HepG2 (cell line): ENCODE measurements at places on chromosomes 1 and 21.

DNA sequence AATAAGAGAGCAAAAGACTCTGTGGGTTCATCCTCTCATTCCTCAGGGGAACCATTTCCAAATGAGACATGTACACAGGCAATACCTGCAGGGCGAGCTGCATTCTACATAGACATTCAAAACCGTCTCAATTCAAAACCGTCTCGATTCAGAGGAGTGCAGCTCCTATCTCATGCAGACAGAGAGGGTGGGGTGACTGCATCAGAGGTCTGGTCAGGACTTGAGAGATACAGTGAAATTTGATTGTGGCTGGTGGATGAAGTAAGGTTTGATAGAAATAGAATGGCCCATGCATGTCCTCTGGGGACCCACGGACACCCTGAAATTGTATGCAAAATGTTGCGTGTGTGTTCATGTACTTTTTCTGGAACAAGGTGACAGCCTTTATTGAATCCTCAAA, 27.3 kb downstream of the TEX35 start:
- no peak for DNase-seq

- peak; percentile 29 for DNase-seq
These were observed 1.2 kb downstream of the HHIPL2 start for GRCh38 chr1:222546548-222547259.

- DNase-seq = no peak
These were observed 153.3 kb upstream of the SGIP1 start for GRCh38 chr1:66380452-66381212.

DNA sequence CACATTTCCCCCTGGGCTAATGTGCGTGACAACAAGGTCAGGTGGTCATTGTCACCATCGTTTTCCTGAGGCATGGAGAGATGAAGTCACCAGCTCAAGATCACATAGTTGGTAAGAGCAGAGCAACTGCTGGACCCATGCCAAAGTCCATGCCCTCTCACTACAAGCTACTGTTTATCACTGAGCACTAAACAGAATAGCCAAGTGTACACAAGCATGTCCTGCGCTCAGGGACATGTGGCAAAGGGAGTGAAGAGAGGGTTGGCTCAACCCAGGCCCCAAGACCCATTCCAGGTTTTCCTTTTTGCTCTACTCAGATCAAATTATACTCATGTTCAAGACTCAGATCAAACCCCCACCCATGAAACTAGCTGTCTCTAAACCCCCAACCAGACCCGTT, 20.8 kb downstream of the LRRC52 start:
- no peak for DNase-seq

DNA sequence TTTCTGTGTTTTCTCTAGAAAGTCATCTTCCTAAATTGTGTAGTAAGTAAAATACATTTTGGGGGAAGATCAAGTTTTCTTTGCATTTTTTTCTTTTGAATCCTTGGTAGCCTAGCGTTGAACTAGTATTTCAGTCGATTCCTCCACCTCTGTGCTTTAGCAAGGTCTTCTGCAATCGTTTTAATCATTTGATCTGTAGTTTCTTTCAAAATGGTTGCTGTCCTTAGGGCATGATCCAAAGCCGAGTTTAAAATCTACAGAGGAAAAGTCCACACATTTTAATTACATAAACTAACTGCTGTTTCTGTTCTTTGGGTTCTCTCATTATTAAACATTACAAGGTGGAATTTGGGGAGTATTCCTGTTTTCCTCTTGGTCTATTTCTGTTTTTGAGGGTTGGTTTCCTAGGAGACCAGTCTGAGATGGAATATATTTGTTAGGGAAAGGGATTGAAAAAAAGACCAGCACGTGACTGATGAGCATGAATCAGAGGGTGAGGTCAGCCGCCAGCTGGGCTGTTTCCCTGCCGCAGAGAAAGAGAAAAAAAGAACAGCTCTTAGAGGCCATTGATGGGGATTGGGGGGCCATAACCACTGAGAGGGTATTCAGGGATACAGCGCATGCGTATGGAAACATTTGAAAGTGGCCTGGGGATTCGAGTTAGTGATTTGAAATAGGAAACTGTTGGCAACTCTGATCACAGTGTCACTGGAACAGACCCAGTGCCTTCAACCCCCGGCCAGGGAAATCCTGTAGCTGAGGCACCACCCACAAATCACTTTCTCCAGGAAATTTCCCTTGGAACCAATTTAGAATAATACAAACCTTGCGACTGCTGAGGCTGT, 40.6 kb downstream of the AKNAD1 start:
- DNase-seq = peak; percentile 24

DNA sequence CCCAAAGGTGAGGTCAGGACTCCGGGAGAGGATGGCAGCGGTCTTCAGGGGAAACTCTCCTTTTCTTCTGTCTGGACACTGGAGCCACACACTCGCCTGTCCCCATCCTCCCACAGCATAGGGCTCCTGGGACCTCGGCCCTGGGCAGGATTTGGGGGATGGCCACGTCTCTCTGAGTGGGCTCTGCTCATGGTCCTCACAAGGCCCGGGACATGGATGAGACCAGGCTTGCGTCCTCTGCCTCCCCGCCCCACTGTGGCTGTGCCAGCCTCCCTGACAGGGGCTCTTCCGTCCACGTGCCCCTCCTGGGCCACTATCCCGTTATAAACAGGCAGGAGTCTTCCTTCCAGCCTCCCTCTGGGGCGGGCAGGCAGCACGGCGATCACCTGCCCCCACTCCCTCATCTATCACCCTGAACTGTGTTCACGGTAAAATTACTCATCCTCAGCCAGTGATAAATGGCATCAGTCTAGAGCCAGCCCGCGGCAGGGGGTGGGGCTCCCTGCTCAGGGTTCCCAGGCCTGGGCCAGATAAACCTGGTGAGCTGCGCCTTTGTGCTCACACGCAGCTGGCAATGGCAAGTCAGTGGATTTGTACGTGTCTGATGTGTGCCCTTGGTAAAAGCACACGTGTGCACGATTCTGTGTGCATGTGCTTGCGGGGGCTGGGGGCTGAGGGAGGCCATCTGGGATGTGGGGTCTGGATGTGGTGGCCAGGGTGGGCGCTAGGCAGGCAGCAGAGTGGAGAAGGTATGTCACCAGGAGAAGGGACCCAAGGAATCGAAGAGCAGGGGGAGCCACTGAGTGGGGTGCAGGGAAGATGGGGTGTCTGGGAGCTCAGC, 12.6 kb upstream of the SAMD11 start:
- no peak for DNase-seq

GRCh38 chr1:242147096-242147976, 148.4 kb upstream of the MAP1LC3C start:
- no peak for DNase-seq

DNA sequence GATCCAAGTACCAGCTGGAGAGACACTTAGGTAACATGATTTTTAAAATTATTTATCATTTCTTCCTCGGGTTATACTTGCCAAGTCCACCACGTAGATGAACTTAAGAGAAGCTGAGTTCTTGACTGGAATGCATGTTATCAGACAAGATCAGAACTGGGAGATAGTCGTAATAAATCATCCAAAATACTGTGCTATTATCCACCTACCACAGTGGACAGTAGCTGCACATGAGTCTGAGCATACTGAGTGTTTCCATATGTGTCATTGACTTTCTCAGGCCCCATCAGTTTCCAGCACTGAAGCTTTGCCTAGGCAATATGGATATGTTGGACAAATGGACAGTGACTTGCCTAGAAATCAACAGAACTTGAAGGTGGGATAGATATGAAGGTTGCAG, 77.9 kb upstream of the RRP15 start:
- no peak for DNase-seq

GRCh38 chr1:50453266-50453665, 30.0 kb upstream of the DMRTA2 start:
- no peak for DNase-seq

DNA sequence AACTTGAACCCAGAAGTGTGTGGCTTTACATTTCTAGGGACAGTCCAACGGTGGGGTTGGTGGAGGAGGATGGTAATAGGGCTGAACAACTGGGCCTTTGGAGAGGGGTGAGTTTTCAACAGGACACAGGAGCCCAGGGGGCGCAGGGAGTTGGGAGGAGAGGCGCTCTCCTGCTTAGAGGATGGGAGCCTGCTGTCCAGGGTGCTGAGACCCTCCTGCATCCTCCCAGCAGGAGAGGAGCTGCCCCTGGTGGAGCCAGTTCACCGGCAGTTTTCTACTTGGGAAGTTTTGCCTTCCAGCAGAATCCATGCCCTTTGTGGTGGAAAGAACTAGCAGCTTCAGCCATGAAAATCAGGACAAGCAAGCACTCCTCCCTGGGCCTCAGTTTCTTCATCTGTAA, 8.6 kb downstream of the KCNC4 start:
- DNase-seq = no peak

DNA sequence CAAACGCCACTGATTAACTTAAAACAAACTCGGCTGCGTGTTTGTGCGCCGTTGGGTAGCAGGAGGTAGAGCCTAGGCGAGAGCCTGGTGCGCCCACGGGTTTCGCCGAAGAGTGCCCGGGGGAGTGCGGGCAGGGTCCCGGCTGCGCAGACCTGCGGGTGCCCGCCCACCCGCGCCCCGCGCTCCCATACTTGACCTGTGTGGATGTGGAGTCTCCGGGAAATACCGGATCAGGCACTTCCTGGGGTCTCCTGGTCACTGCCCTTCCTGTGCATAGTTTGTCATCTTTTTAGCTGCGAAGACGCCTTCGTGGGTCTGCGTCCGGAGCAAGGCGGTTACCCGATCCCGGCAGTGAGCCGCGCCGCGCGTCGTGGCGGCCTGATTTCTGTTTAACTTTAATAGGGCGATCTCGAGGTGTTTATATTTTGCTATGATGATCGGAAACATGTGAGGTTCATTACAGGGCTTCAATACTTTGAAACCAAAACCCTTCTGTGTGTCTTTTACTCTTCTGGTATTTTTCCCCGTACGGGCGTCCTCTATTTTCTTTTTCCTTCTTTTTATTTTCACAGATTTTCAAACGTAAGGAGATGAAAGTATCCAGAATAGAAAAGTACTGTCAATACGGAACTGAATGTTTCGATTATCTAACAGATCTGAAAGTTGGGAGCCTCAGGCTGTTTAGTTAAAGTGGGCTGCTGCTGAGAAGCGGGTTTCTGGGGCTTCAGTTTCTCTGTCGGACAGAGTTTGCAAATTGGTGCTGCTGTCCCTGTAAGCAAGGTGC, 15.2 kb downstream of the NR5A2 start:
- DNase-seq = no peak

DNA sequence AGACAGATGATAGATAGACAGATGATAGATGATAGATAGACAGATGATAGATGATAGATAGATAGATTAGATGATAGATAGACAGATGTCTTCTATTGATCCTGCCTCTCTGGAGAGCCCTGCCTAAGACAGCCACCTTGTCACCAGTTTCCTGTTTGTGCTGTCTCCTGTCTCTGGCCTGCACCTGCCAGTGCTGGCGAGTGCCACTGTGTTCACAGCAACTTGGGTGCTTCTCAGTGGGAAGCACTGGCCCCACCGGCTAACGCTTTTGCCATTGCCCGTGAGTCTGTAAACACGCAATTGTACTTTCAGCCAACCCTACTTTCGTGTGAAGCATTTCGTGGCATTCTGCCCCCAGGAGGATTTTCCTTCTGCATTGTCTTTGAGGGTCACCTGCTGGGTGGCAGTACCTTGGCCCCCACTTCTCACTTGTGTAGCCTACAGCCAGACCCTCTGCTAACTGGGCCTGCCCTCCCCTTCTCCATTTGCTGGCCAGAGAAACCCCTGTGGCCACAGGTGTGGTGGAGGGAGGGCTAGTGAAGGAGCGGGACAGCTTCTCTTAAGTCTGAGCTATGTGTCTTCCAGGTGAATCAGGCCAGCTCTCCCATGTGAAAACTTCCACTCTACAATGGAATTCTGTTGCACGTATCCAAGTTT, 23.4 kb upstream of the PDE9A start:
- DNase-seq = no peak

- DNase-seq = no peak
These were observed 54.3 kb upstream of the C1orf198 start for GRCh38 chr1:230922620-230923019.

DNA sequence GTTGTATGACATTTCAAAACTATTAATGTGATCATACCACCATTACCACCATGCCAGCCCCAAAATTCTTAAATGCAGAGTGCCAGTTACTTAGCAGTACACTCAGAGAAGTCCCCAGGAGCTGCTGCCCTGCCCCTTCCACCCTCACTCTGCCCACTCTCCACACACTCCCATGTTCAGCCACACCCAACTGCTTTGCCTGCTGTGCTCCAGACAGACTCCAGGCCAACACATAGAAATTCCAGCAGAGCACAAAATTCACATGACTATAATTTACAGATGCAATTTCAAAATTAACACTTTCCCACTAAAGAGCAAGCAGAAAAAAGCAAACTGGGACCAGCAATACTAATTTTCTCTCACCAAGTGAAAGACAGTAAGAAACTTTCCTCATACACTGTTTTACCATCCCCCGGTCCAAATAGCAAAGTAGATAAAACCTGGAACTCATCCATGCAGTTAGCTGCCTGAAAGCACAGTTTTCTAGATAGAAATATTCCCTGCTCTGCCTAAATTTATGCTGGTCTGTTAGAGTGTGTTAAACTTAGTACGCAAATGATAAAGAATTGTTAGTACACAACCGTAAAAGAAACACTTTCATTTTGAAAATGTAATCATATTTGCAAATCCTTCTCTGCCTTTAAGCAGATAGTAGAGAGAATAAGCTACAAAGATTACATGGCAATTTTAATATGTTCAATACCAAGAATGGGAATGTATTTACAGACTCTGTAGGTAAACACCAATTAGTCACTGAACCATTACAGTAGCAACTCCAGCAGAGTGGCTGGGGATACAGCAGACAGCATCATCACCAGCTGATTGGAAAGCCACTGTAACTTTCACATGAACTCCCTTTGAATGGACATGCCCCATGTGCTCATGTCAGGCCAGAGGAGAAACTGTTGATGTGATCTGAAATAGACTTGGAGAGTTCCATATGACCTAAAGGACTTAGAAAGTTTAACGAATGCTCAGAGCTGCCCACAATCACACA, 176.5 kb downstream of the VAV3 start:
- DNase-seq = no peak

DNA sequence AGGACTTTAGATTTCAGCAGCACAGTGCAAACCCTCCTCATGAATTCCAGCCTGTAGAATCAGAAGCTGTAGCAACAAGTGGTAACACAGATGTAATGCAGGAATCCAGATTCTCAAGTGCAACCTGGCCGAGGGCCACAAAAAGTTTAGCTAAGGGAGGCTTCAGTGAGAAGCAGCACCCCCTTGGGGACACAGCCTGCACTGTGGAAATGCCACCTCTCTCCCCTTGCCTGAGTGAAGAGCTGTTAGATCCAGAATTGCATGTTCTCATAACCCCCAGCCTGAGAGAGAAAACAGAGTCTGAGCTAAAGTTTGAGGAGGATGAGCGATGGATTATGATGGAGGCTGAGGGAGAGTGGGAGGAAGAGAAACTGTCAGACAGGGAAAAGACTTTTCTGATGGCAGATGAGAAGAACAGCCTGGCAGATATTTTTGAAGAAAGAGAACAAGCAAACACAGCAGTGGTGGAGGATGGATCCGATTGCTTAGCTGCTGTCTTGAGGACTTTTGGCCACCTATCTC, 80.5 kb upstream of the BMP8A start:
- peak; percentile 84 for DNase-seq
